ENCODE measurements at places on chromosomes 3 and 15.

DNA sequence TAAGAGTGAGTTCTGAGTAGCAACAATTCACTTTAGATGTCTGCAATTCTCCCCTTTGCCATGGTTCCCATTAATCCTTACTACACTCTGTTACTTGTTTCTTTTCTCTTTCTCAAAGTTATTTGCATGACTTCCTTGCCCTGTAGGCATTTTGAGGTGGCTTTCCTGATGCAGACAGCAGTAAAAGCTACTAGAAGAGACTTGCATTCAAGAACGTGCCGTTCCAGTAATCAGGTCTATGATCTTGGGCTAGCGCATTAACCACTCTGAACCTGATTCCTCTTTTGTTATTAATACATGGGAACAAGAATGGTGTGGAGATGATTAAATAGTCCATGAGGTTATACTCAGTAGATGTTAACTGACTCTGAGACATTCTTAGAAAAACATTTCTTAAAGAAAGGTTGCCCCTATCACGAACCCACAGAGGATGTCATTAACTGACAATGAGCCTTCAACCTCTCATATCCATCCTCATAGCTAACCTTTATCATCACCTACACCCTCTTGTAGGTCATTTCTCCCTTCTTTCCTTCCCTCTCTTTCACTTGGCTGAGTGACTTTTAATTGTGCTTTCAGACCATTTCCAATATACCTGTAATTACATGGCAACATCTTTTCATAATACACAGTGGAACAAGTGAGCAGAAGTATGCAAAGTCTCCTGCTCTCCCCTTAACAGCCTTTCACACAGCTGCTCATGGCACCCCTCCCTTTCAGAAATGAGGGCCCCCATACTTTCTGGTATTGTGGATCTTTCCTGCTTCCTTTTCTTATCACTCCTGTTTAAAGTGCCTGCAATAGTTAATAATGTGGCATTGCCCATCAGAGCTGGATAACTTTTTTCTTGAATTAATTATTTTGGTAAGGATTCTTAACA lies 175.9 kb downstream of the CHST2 start:
- DNase-seq: no peak

- no peak for DNase-seq
These were observed 167.5 kb upstream of the IL12A start for GRCh38 chr3:159821110-159821509.

- DNase-seq: no peak
These were observed 20.1 kb upstream of the UBE2E2 start for GRCh38 chr3:23182996-23183513.

DNA sequence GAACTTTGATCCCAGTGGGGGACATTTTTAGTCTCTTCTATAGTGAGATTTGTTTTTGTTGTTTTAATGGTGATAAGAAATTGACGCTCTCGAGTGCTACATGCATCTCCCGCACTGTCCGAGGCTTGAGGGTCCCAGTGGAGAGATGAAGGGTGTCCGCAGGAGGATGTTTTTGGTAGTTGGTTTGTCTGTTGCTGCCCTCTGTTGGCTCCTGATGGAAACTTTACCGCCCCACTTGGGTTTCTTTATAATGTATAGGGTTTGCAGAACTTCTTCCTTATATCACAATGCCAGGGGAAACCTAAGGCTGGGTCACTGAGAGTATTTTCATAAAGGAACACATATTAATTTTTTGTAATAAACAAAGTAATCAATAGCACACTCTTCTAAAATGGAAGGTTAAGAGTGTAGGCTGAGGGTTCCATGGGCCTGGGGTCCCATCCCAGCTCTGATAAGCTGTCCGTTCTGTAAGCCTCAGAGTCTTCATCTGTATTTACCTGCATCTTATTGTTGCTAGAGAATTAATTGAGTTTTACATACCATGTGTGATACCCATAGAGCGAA lies 185.3 kb upstream of the FEZF2 start:
- DNase-seq: no peak

- DNase-seq: no peak
These were observed 59.8 kb downstream of the THBS1 start for GRCh38 chr15:39640665-39641064.

DNA sequence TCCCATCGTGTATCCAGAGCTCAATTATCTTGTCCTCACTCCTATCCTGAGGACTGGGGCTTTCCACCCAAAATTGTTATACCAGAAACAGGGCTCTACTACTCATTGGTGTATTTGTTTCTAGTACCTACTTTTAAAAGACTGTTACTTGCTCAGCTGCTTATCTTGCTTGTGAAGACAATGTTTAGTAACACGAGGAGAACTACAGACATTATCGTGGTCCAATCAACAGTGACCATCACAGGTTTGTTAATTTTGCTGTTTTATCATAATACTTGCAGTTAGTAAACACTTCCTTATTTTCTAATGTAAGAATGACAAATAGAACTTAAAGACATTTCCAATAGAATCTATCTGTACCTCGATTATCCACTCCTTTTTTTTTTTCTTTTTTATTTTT lies 13.5 kb downstream of the LRCH3 start:
- no peak for DNase-seq

GRCh38 chr3:36201546-36201945 lies 178.8 kb upstream of the STAC start:
- DNase-seq: no peak

- DNase-seq: no peak
These were observed 30.6 kb upstream of the GATA2 start for GRCh38 chr3:128523591-128523990.

GRCh38 chr3:101677436-101678286 lies 729 bp upstream of the ZBTB11 start:
- DNase-seq: no peak

GRCh38 chr3:38297947-38298711 lies 16.0 kb downstream of the SLC22A14 start:
- peak; percentile 33 for DNase-seq

DNA sequence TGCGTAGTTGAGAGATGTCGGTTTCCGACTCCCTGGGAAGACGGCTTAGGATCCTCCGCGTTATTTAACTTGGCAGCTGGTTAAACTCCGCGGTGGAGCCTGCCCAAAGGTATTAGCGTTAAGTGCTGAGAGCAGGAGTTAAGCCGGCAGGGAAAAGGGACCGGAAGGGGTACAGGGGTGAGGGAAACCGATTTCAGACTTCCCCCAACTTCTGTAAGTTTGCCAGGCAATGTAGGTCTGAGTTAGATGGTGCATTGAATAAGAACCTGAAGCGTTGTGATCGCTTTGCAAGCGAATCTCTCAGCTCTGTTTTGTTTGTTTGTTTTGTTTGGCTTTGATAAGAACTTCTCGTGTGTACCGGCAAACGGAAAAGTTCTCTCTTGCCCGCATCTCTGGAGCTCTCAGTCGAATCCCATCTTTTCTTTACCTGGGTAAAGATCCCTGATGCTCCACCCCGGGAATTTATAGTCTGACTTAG lies 6.0 kb upstream of the FEZF2 start:
- DNase-seq: no peak

GRCh38 chr3:179958759-179959158 lies 78.0 kb downstream of the PEX5L start:
- no peak for DNase-seq

DNA sequence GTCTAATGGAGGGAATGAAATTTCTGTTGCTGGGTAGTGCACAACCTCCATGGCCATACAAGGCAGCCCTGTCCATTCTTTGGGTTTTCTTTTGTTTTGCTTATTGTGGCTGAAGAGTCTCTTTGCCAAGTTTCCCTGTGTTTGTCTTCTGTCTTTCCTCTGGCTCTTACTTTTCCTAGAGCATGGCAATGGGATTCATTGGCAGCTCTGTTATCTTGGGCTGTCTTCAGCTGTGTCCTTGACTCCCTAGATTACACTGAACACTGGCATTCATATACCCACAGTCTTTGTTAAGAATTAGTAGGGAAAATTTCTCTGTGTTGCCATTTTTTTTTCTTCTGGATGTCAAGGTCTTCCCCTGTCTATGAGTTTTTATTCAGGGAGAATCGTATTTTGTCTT lies 16.1 kb upstream of the DCBLD2 start:
- no peak for DNase-seq

DNA sequence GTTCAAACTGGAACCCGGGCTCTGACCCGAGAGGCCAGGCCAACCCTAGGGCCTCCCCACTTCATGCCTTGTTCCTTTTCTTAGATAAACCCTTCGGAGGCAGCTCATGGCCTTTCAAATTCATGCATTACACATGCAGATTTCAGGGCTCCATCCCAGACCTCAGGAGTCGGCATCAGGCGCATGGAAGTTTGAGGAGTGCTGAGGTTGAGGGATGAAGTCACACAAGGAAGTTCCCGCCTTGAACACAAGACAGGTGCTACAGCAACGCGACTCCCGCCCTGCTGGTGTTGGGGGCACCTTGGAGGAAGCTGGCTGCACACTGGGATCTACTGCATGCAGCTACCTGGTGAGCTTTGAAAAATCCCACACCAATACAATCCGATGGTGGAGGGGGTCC lies 245.2 kb upstream of the LYSMD4 start:
- no peak for DNase-seq

GRCh38 chr15:97521381-97522285 lies 438.9 kb upstream of the ARRDC4 start:
- DNase-seq: no peak

- DNase-seq: no peak
These were observed 206.9 kb downstream of the RPLP1 start for GRCh38 chr15:69659454-69660050.

DNA sequence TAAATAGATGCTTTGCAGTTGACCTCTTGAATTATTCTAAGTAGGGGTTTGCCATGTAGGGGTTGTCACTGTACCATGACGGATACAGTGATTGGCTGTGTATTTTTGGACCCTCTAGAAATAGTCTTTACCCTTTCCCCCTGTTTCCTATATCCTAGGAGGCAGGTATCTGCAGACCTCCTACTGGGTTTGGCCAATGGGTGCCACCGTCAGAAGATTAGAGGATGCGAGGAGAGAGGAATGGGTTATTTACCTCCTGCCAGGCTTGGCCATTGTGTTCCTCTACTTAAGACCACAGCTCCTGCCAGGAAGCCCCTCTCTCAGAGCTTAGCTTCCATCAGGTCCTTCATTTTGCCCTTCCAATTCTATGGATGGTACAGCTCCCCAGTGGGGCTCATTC lies 40.2 kb upstream of the CLRN1 start:
- no peak for DNase-seq

DNA sequence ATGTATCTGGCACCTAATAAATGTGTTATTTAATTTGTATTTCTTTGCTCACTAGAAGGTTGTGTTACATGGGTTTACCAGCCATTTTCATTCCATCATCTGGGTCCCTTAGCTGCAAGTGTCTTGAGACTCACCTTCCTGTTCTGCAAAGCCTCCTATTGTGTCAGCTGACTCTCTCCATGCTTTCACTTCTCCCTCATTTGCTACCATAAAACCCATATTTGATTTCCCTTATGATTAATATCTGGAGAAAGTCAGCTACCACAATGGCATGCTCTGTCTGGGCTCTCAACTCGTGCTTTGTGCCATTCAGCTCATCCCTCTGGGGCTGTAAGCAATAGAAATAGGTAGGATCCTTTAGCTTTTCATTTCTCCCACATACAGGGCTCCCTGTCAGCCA lies 79.5 kb upstream of the EIF1B start:
- DNase-seq: no peak

GRCh38 chr3:185308126-185308754 lies 54.4 kb upstream of the EHHADH start:
- no peak for DNase-seq

DNA sequence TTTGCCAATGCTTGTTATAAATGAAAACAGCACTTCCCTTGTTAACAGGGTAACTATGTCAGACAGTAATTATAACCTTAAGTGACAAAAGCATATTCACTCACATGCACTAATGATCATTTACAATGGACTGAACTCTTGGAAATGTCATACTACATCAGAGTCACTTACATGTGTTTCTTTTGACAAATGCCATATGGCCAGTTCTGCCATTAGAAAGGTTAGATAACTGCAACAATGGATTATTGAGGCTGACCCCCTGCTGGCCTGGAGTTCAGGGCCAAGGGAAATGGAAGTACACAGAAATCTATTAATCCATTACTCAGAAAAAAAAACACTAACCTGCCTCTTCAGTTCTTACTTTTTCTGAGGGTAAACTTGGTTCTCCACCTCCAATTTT lies 313.4 kb downstream of the CNTN3 start:
- DNase-seq: no peak

GRCh38 chr15:89230277-89230676 lies 8.9 kb upstream of the RLBP1 start:
- no peak for DNase-seq

- no peak for DNase-seq
These were observed 504.2 kb upstream of the PROK2 start for GRCh38 chr3:72288955-72289691.

GRCh38 chr15:90046289-90046688 lies 45.2 kb downstream of the ZNF710 start:
- no peak for DNase-seq

DNA sequence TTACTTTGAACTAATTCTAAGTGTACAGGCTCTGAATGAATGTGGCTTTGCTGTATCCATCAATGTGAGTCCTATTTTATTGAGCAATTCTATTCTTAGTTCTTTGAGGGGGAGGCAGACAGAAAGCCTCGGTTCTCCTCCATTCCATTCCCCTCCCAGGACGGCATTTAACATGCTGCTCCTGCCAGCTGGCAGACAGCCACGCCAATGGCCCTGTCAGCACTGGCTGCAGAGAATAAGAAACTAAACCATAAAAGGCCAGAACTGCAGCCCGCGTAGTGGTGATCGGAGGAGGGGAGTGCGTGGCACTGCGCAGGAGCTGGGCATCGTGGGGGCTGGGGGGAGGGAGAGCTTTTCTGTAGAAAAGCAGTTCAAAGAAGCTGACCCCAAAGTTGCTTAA lies 76.0 kb upstream of the HACD2 start:
- no peak for DNase-seq

DNA sequence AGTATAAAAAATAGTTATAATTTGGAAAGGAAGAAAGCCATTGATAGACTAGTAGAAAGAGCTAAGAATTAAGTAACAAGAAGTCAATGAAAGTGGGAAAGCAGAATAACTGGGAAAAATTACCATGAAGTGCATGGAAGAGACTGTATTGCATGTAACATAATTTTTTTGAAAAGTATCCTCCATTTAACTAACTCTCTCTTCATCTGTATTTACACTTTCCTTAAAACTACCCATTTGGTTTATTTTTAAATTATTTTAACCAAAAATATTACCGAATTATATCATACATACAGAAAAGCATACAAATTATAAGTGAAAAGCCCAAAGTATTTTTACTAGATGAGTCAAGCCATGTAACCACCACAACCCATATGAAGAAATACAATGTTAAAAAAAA lies 1009.9 kb upstream of the SEMA6D start:
- DNase-seq: no peak

GRCh38 chr3:126932188-126932931 lies 50.6 kb upstream of the PLXNA1 start:
- DNase-seq: no peak

DNA sequence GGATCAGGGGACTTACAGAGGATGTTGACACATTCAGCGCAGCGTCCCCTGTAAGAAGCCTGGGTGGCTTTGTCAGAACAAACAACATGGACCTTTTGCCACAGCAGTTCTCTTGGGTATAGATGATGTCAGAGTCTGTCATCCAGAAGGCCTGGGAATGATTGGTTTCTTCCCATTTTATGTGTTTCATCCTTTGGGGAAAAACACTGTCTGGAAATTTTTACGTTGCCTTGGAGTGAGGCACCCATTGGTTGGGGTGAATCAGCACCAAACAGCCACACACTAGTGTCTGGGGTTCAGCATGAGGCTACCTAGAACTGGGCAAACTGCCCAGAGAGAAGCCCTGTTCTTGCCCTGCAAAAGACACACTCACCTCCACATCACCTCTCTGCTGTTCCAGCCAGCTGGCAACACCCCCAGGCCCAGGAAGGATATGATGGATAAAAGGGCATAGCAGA lies 123.0 kb downstream of the FAM43A start:
- DNase-seq: no peak

- DNase-seq: no peak
These were observed 110.6 kb upstream of the TLE3 start for GRCh38 chr15:70208332-70208731.

- DNase-seq: no peak
These were observed 207.5 kb upstream of the SLITRK3 start for GRCh38 chr3:165403666-165404065.
